ENCODE measurements at places on chromosomes 2 and 18.

DNA sequence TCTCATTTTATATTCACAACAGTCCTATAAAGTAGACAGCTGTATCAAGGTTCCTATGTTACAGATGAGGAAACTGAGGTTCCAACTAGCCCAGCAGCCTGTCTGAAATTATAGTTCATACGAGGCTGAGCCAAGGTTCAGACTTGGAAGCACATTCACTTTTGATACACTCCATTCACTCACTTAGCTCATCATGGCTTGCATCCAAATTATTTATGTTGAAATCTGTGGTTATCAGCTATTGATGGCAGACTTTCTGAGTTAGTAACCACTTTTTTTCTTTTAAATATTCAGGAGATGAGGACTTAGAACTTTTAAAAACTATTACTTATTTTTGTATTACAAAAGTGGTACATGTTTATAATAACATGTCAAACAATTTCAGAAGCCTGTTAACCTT, 188.2 kb downstream of the MTX2 start:
- no peak for DNase-seq

DNA sequence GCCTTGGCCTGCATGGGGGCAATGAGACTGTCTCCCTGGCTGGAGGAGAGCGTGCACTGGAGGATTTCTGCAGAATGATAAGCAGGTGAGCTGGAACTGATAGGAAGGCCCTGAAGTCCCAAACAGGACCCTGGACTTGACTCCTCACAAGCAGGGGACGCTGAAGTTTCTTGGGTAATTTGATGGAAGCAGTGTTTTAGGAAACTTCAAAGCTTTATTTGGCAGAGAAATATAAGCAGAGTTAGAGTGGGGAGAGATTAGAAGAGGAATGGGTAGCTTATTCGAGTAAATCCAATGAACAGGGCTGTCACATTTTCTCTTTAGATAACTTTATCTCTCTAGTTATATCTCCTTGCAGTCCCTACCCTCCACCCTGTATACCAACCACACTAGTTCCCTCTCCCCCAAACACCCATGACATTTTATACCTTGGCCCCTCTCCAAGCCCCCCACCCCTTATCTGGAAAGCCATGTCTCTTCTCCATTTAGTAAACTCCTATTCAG, 73.6 kb upstream of the IGFBP5 start:
- peak; percentile 33 for DNase-seq

DNA sequence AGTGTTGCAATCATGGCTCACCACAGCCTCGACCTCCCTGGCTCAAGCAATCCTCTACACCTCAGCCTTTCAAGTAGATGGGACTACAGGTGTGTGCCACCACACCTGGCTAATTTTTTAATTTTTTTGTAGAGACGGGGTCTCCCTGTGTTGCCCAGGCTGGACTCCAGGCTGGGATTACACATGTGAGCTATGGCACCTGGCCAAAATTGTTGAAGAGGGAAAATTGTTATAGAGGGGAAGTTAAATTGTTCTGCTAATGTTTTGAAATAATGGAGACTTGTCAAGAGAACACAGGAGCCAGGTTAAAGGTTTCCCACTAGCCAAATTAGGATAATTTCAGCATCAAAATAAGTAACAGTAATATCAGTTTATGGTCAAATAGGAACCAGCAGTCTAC, 25.1 kb downstream of the PPIG start:
- no peak for DNase-seq

DNA sequence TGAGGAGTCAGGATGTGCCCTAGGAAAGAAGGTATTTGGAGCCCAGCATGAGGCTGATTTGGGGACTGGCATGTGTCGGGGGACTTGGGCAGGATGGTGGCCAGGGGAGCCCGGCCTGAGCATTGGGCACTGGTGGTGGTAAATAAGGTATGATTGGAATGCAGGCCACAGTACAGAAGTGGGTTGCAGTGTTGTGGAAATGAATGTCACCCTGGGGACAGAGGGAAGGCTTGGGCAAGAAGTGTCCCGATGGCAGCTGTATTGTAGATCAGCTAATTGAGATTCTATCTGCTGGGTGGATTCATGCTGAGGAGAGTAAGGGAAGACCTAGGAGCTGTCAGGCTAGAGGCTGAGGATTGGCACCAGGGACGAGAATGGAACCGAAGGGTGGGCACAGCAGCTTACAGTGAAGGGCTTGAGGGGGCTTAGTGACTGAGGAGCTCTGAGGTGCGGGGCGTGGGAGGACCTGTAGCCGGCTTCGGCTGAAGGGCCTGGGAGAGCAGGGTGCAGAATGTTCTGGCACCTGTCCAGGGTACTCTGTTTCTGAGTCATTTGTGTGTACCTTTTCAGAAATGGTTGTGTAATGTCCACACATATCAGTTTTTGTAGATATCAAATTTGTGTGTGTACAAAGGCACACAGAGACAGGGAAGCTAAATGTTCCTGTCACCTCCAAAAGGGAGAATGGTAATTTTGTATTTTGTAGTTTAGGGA, 170.2 kb downstream of the PRKCE start:
- no peak for DNase-seq

GRCh38 chr2:37829202-37829601, 95.9 kb upstream of the RMDN2 start:
- DNase-seq: no peak

- DNase-seq: no peak
Observed at GRCh38 chr2:58532641-58533040, 291.5 kb upstream of the FANCL start.

DNA sequence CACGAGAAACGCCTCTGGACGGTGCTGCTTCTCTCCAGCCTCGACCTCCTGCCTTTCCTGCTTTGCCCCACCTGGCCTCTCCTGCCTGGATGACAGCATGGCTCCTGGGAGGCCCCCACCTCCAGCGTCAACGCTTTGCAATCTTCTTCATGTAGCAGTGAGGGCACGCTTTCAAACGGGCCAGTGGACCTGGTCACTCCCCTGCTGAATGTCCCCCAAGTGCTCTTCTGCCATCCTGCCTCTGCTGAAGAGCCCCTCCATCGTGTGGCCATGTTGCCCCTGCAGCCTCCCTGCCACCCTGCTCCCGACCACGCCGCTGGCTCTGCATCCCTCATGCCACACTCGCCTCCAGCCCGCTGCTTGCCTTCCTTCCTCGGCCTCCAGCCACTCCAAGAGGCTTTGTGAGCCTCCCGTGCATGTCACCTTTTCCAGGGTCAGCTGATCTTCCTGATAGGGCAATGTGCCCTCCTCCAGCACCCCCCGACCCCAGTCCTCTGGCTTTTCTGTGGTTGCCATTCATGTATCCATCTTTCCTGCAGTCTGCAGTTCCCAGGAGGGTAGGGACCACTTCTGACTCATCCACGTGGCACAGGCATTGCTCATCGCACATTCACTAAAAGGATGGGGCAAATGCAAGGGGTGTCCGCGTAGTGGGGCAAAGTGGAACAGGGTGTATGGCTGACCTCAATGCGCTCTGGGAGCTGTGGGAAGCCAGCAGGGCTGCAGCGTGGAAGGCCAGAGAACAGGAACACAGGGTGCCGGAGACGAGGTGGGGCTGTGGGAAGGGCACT, 268.8 kb downstream of the TWIST2 start:
- no peak for DNase-seq

- DNase-seq: no peak
Observed at GRCh38 chr18:3305354-3305762, 43.4 kb downstream of the MYL12B start.

DNA sequence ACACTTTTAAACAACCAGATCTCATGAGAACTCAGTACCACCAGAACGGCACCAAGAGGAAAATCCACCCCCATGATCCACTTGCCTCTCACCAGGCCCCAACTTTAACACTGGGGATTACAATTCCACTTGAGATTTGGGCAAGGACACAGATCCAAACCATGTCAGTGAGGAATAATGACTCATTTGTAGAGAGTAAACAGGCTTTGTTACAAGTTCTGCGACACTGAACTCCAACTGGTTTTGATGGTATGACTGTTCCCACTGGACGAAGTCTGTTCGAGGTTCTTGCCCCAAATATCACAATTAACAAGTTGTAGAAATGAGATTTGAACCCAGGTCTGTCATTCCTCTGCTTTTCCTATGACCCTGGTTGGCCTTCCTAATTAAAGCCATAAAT, 718.1 kb upstream of the ID2 start:
- DNase-seq: no peak

- no peak for DNase-seq
Observed at GRCh38 chr2:40719414-40719813, 267.5 kb upstream of the SLC8A1 start.

GRCh38 chr2:15748736-15749323, 157.2 kb downstream of the DDX1 start:
- DNase-seq: no peak

DNA sequence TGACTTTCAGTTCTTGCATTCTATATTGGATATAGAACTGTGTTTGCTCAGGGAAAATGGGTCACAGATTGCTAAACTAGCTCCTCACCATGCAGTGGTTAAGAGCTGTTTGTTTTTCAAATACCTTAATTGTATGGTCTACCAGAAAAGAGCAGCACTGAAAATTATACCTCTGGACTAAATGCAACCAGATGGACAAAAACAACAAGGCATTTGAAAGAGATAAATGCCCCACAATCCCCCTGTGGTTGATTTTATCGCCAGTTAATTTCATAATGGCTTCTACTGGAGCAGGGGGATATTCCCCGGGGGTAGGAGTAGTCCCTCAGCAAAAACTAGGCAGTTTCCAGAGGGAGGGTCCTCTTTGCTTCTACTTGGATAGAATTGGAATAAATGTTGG, 267.9 kb upstream of the TNP1 start:
- no peak for DNase-seq

GRCh38 chr2:209773377-209773776, 1.7 kb downstream of the UNC80 start:
- DNase-seq: no peak

DNA sequence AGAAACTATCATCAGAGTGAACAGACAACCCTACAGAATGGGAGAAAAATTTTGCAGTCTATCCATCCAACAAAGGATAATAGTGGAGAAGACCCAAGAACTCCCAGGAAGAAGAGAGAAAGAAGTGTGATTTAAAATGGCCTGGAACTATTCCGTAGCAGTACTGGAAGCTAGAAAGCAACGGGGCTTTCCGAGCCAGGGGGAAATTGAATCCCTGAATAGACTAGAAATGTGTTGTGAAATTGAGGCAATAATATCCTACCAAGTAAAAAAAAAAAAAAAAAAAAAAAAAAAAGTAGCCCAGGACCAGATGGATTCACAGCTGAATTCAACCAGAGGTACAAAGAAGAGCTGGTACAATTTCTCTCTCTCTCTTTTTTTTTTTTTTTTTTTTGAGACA, 69.3 kb downstream of the FARP2 start:
- DNase-seq: no peak

DNA sequence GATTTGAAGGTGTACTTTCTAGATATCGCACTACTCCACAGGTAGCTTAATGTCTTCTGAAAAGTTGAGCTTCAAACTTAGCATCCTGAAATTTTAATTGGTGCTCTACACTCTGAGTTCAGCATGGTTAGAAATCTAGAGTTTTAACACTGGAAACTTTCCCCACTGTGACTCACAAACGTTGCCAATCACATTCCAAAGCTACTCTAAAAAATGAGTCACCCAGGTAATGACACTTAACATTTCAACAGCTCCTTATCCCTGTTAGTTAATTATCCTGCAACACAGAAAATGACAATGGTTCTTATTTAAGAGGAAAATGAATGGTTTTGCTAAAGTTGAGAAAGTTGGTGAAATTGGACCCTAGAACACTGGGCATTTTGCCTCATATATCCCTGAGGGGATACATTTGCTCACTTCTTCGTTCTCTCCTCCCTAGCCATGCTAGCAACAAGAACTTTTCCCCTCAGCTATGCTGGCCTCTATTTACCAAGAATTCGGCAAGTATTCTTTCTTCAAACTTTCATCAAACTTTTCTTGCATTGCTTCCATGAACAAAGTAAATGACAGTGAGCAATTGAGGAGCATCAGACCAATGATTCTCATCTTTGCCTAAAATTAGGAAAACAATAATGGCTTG, 1024.1 kb upstream of the KLHL29 start:
- no peak for DNase-seq

DNA sequence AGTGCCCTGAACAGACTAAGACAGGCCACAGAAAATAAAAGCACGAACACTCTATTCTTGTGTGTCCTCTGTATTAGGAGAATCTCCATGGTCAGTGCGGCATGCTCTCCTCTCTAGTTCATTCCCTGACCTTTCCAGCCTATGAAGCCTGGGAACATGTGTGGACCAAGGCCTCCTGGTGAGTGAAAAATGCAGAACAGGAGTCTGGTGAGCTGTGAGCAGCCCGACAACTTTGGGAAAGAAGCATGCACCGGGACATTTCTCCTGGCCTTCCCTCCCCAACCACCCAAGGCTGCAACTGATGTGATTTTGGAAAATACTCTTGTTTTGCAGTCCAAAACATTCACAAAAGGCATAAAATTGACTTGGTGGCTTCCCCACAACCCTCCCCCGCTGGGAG, 878.3 kb upstream of the ID2 start:
- no peak for DNase-seq

DNA sequence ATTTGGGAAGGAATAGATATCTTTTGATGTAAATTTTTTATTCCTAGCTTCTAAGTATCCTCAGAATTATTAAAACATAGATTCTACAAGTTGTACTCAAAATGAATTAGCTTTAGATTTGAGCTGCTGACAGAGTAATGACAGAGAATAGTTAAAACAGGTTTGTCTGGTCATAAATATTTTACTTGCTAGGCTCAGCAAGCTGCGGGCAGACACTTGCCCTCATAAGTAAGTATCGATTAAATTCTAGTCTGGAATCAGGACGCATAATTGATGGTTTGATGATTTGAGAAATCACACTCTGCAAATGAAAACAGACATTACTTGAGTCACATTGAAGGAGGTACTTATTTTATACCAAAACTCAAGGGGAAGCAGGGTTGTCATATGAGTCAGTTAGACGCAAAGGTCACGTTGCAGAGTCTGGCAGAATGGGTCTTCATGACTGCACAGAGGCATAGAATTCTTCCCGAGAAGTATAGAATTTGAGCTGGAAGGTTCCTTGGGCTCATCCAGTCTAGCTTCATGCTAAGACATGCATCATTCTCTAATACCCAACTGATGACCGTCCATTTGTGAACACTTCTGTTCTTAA, 27.5 kb downstream of the ARL4C start:
- no peak for DNase-seq

DNA sequence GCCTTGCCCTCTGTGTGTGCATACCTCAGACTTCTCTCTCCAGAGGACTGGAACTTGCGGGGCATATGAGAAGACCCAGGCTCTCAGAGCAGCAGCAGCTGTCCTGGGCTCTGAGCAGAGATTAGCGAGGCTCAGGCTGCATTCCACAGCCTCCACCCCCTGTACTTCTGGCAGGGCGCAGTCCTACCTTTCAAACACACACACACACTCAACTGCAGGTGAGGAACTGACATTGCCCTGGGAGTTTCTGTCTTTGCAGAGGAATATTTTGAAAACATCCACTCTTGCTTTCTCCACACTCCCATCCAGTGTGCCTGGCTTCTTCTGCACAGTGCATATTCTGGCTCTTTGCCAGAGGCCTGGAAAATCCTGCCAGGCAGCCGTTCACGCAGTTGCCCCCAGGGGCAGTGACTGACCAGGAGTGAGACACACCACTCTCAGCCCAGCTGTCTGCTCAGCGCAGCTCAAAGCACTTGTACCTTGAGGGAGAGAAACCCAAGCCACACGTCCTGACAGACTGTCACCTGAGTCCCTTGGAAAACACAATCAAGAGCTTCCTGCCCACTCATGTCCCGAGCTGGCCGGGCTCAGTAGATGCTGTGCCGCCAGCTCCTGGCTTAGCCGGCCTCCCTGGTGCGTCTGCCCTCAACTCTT, 460.8 kb downstream of the RNF144A start:
- DNase-seq: peak; percentile 51

GRCh38 chr2:40192864-40193669, 258.8 kb downstream of the SLC8A1 start:
- DNase-seq: no peak
